ENCODE measurements at places on chromosomes 7 and 10.
A peak's percentile ranks its signal among the peaks of the same experiment; 100 is the strongest.

DNA sequence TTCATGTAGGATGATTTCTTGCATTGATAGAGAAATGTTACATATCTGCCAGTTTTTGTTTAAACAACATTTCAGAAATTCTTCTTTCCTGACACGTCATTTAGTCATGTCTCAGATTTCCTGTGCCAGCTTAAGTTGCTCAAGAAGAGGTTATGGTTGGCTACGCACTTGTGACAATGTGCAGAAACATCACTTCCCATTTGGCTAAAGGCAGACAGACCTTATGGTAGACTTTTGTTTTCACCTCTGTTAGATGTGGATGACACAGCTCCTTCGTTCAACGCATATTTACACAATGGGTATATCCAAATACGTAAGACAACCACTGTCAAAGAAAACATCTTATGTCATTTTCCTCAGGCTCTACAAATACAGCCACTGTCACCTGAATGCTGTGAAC is 125.8 kb downstream of the DOCK4 start:
- peak; percentile 85 for DNase-seq

DNA sequence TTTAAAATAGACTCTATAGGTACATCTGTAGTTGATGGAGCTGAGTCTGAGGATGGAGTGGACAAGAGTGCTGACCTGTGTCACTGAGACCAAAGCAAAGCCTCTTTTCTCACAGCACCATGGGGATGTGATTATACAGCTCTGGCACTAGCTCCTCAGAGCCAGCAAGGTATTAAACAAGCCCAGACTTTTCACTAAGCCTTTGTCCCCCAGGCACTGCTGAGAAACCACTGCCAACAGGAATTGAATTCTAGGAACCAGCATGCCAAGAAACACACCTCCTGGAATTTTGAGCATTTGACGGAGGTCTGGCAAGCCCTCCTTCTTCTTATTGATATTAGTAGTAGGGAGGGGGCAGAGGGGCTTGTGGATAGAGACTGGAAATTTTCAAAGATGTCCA is 147.0 kb downstream of the C1GALT1 start:
- no peak for DNase-seq

GRCh38 chr7:27999829-28000228 is 180.8 kb downstream of the JAZF1 start:
- DNase-seq: no peak

GRCh38 chr7:11175371-11175770 is 201.7 kb downstream of the PHF14 start:
- DNase-seq: no peak

- DNase-seq: no peak
Measured at GRCh38 chr7:101728128-101728527, 89.3 kb upstream of the CUX1 start.

DNA sequence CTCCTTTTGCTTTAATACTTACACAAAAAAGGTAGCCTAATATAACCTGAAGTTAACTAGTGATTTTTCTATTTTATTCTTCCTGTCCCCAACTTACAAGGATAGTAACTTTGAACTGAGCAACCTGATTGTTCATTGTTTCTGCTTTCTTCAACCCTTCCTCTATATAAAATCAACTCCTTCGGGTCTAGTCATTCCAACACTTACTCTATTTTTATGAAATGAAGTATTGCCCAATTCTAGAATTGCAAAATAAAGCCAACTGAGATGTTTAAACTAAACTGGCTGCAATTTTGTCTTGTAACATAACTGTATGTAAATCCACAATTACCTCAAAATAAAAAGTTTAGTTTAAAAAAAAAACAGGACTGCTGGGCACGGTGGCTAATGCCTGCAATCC is 20.3 kb upstream of the DNA2 start:
- no peak for DNase-seq

DNA sequence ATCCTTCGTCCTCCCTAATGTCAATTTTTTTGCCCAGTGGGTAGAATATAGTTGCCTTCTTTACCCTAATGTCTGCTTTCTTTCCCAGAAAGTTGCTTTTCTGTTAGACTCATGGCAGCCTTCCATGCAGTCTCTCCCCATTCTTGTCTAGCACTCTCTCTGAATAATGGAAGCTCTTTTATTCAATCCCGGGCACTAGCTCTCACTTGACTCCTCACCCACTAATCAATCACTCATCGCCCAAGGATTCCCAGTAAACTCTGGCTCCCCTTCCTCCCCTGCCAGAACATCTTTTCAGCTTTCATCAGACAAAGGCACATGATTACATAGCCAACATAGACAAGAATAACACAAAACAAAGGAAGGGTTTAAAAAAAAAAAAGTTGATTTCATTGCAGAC is 100.2 kb upstream of the RELN start:
- no peak for DNase-seq

Data from fibroblast of skin of right quadriceps (primary cell).